Osteocyte (in vitro differentiated cells): ENCODE measurements at places on chromosomes 16 and 17. TPM values are rescaled to one million over a fixed set of nuclear protein-coding genes. Genes with fewer than 3 reads are reported as not detected.

Gene GAST
- not detected in 2 replicates for total RNA-seq

DNA sequence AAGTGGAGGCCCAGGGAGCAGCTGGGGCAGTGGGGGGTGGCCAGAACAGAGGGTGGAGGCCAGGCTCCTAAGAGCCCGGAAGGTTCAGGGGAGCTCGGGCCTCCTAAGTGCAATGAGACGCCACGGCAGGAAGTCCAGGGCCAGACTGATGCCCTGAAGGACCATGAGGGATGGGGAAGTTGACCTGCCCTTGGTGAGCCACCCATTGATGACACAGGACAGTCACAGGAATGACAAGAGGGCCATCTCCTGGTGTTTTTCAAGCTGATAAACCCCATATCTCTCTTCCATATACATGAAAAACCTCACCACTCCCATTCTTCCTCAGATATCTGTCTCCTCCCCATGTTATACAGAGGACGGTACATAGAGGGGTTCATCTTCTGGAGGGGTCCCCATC, 5.8 kb upstream of the MRPL58 start:
- peaks cover 7% of the 10 kb centered on the region for H3K4me1 ChIP-seq
- no peak overlapping the region for H3K4me3 ChIP-seq
- no peak overlapping the region for H3K27ac ChIP-seq
- no peak for DNase-seq
- no peaks in the 10 kb centered on the region for H3K27me3 ChIP-seq
- peaks cover 12% of the 10 kb centered on the region for H3K36me3 ChIP-seq

Gene LPO
- not detected in 2 replicates for total RNA-seq

DNA sequence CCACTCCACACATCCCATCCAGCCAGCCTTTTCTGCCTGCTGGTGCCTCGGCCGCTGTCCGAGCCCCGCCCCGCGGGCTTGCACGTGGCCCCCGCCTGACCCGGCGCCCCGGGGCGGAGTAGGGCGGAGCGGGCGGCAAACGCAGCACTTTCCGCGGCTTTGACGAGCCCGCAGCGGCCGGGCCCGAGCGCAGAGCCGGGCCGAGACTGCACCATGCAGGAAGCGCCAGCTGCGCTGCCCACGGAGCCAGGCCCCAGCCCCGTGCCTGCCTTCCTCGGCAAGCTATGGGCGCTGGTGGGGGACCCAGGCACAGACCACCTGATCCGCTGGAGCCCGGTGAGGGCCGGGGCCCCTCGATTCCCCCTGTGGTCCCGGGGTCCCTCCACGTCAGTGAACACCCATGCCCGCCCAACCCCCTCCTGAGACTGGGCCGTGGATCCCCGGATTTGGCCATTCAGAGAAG, at the start of gene HSF4:
HSF4 (plus strand) TSS at position 147 of the 463 bp plus-strand sequence; CDS start at position 214, 67 bp downstream.
- H3K36me3 ChIP-seq = no peaks in the 10 kb centered on the region
- peaks cover 29% of the 10 kb centered on the region for H3K27me3 ChIP-seq
- DNase-seq = no peak
- H3K4me1 ChIP-seq = peaks cover 33% of the 10 kb centered on the region
- H3K27ac ChIP-seq = no peak within 1 kb of the TSS

DNA sequence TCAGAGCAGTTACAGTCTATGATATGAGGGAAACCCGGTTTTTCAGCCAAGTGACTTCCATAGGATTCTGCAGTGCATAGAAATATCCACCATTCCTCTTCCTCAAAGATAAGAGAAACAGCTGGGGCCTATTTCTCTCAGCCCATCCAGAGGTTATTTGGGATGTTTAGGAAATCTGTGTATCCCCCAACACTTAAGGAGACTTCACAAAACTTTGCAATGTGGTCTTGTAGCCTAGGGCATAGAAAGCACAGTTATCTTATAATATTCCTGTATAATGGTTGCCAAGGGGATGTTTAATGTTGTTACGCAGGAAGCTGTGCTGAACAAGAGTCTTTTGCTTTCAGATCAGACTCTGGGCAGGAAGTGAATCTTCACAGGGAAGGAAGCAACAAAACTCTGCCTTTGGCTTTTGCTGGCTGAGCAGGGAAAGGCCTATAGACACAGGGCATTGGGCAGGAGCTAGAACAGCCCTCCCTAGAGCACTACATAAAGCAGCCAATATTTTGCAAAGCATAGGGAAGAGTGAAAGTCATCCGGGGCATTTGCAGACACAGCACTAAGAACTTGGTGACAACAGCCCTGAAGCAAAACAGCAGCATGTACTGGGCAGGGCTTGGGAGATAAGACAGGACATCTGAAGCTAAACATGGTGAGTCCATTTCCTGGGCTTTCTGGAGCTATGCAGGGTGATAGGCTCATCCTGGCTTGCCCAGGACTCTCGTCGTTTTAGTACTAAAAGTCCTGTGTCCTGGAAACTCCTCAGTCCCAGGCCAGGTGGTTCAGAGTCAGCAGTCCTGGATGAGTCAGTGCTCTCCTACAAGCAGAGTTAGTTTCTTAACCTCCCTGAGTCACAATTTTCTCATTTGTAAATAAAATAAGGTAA, 18.7 kb upstream of the BEAN1 start:
- DNase-seq = peak; percentile 54
- H3K4me1 ChIP-seq = peaks cover 26% of the 10 kb centered on the region
- peak overlapping the region; percentile 49 for H3K4me3 ChIP-seq
- no peaks in the 10 kb centered on the region for H3K36me3 ChIP-seq
- peaks cover 18% of the 10 kb centered on the region for H3K27me3 ChIP-seq

GRCh38 chr17:75350706-75351105, 54.8 kb downstream of the GRB2 start:
- H3K27ac ChIP-seq = no peak overlapping the region
- H3K36me3 ChIP-seq = no peaks in the 10 kb centered on the region
- H3K4me1 ChIP-seq = peaks cover 16% of the 10 kb centered on the region
- DNase-seq = no peak
- no peak overlapping the region for H3K4me3 ChIP-seq
- H3K27me3 ChIP-seq = no peaks in the 10 kb centered on the region

- no peak overlapping the region for H3K4me3 ChIP-seq
- H3K4me1 ChIP-seq = peaks cover 8% of the 10 kb centered on the region
- no peak for DNase-seq
- H3K27me3 ChIP-seq = peaks cover 66% of the 10 kb centered on the region
- no peaks in the 10 kb centered on the region for H3K36me3 ChIP-seq
These were observed 68.1 kb upstream of the SEC14L1 start for GRCh38 chr17:77072670-77073069.

GRCh38 chr16:78556421-78556820, 457.0 kb downstream of the WWOX start:
- H3K27ac ChIP-seq = no peak overlapping the region
- no peak overlapping the region for H3K4me3 ChIP-seq
- no peaks in the 10 kb centered on the region for H3K4me1 ChIP-seq
- DNase-seq = no peak

- no peak for DNase-seq
- no peak overlapping the region for H3K27ac ChIP-seq
- peaks cover 20% of the 10 kb centered on the region for H3K4me1 ChIP-seq
- H3K27me3 ChIP-seq = no peaks in the 10 kb centered on the region
- H3K36me3 ChIP-seq = no peaks in the 10 kb centered on the region
- H3K4me3 ChIP-seq = no peak overlapping the region
These were observed 11.3 kb downstream of the HS3ST3A1 start for GRCh38 chr17:13590441-13590840.

- H3K4me3 ChIP-seq = no peak overlapping the region
- no peaks in the 10 kb centered on the region for H3K27me3 ChIP-seq
- H3K36me3 ChIP-seq = no peaks in the 10 kb centered on the region
- H3K27ac ChIP-seq = no peak overlapping the region
- no peak for DNase-seq
These were observed 420.4 kb downstream of the GRIN2A start for GRCh38 chr16:9761870-9762269.

- peak within 1 kb of the TSS; percentile 65 for H3K4me3 ChIP-seq
- peak within 1 kb of the TSS; percentile 85 for H3K27ac ChIP-seq
- DNase-seq = peak; percentile 91
These were observed at the start of gene LGALS3BP for GRCh38 chr17:78979780-78980623. Gene LGALS3BP, minus strand, starts transcription at chr17:78979923. Its CDS starts 2,732 bp downstream, at chr17:78977191.

GRCh38 chr17:30840771-30841170, 9.0 kb downstream of the ATAD5 start:
- no peak for DNase-seq
- H3K4me1 ChIP-seq = no peaks in the 10 kb centered on the region
- H3K36me3 ChIP-seq = peaks cover 4% of the 10 kb centered on the region

DNA sequence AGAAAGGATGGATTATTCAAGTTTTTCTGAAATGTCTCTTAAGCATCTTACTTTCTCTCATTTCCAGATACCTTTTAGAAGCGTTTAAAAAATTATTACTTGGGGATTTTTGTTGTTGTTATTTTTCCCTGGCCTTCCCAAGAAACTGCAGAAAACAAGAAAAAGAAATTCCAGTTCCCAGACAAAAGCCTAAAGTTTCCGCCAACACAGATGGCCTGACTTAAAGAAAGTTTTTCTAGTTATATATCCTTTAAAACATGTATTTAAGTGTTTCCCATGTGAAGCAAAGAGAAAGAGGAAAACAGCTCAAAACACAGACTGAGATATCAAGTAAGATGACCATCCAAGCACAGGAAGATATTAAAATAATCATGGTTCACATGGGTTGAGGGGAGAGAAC, 401.7 kb upstream of the MAF start:
- no peak overlapping the region for H3K27ac ChIP-seq
- no peak for DNase-seq

- peak overlapping the region; percentile 9 for H3K27ac ChIP-seq
- no peak for DNase-seq
- no peaks in the 10 kb centered on the region for H3K27me3 ChIP-seq
These were observed 43.5 kb downstream of the TEX2 start for GRCh38 chr17:64219571-64219970.
